Activated CD4-positive, alpha-beta T cell treated with anti-CD3 and anti-CD28 coated beads, Interleukin-2, amount 50 U/mL, for 1 hour (primary cell): ENCODE measurements at places on chromosomes 16 and 17.

DNA sequence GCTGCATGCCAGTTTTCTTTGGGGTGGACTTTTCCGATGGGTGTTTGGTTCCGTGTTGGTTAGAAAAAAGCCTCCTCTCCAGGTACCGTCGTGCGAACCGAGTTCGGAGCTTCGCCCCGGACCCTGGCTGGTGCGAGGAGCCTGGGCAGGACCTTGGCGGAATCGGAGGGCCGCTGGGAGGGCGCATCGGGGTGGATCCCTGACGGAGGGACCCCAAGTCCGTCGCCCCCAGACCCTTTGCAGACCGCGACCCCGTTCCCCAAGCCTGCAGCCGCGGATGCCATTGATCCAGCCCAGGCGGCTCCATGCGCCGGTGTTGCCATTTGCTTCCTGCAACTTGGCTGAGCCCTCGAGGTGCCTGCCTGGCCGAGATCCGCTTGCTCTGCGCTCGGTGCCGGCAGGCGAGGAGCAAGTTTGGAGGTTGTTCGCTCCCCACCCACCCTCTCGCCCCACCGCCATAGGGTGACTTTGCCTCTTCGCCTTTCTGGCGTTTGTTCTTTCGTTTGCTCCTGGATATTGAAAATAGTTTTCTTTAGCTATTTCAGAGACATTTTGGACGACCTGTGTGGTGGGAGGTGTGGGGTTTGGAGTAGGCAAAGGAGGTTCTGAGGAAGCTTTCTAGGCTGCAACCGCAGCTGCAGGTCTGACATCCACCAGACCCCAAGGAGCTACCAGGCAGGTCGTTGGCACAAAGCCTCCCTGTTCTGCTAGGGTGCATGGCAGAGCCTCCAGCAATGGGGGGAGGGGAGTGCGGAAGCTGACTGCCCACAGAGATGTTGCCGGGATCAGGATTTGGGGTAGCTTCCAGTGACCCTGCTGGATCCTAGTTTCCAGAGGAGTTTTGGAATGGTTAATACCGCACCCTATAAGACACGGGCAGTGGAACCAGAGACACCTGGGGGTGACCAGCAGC lies 58.2 kb downstream of the RAP1GAP2 start:
- no peak for DNase-seq

- DNase-seq, result no peak
Measured at GRCh38 chr17:77115510-77115909, 25.3 kb upstream of the SEC14L1 start.

DNA sequence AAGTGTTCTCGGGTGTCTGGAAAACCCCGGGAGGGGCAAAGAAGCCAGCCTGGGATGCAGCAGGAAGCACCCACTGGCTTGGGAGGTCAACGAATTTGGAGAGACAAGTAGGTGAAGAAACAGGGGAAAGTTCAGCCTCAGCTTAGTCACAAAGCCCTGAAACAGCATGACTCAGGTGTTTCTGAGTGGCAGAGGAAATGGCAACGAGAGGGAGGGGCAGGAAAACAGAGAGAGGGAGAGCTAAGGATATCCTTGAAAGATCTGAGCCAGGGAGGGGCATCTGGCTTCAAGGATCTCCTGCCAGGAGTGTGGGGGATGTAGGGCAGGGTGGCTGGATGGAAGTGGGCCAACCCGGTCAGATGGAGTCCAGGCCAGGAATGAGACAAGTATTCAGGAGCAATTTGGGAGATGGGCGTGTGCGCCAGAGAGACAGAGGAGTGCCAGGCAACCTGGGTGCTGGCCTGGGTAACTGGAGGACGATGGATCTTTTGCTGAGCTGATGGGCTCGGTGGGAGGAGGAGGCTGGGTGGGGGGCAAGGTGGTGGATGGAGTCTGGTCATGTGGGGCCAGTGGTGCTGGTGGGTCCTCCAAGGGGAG lies 27.2 kb downstream of the ABCC3 start:
- no peak for DNase-seq

- DNase-seq, result no peak
Measured at GRCh38 chr17:81125573-81126081, 39.7 kb upstream of the PVALEF start.

DNA sequence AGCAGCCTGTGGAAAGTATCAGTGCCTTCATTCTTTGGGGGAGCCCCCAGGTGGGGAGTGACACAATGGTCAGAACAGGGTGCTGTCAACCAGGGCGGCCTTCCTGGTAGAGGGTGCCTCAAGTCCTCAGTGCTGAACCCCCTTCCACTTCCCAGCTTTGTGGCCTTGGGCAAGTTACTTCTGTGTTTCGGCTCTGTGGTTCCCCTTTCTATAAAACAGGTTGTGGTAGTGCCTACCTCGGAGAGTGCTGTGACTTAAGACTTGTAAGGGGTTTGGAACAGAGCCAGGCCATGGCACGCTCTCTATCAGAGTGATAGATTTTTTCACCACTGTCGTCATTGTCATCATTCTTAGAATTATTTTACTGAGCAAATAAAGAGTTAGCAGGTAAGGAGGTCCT lies 141.1 kb downstream of the CCDC182 start:
- DNase-seq, result peak; percentile 67

DNA sequence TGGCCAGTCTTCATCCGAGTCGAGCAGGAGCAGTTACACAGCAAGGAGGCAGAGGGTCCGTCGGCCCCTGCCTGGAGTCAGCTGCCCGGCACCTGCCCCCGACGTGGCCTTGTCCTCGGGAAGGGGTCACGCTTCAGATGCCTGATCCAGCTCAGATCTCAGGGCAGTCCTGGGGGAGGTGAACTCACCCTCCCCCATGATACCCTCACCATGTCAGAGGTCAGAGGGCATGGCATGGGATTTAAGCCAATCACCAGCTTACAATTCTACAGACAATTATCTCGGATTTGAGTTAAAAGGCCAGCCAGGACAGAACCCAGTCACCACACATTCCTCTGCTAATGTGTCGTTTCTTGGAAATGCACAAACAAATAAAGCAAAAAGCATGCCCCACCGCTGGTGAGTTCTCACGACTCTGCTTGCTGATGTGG lies 211.3 kb downstream of the FOXL1 start:
- DNase-seq, result no peak

DNA sequence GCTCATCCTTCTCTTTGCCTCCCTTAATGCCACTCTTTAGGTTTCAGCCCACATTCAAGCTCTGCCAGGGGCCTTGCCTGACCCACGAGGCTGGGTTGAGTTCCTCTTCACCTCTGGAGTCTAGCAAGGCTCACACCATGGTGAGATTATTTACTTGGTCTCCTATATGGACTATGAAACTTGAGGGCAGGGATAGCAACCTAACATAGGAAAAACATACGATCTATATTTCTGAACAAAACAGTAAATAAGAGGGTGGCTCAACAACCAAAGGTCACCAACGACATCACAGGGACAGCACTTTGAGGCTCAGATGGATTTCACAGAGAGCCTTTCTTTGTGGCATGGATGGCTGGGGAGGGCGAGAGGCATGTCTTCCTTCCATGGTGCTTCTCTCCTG lies 197.0 kb downstream of the MAF start:
- no peak for DNase-seq

GRCh38 chr16:64132759-64133361 lies 989.0 kb downstream of the CDH11 start:
- no peak for DNase-seq

DNA sequence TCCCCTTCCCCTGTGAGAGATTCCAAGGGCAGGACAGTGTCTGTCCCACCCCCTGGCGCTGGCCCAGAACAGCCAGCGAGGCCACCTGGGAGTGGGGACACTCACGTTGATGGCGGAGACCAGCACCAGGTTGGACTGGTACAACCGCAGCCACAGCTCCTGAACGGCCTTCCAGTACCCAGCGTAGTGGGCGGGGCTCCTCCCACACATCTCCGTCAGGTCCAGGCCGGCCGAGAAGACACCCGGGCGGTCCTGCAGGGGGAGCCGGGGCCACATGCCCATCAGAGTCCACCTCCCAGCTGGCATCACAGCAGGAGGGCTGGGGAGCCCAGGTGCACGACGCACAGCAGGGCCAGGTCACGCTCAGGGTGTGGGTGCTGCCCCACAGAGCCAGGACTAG lies 7.1 kb downstream of the ECI1 start:
- no peak for DNase-seq

DNA sequence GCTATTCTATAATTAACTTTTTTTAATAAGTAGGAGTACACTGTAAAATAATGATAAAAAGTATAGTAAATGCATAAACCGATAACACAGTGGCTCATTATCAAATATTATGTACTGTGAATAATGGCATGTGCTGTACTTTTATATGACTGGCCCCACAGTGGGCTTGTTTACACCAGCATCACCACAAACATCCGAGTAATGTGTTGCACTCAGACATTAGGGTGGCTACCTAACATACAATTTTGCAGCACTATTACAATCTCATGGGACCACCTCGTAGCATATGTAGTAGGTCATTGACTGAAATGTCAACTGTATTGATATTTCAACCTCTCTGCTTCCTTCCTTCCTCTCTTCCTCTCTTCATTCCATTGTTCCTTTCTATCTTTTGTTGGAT lies 51.7 kb downstream of the TBX4 start:
- no peak for DNase-seq

DNA sequence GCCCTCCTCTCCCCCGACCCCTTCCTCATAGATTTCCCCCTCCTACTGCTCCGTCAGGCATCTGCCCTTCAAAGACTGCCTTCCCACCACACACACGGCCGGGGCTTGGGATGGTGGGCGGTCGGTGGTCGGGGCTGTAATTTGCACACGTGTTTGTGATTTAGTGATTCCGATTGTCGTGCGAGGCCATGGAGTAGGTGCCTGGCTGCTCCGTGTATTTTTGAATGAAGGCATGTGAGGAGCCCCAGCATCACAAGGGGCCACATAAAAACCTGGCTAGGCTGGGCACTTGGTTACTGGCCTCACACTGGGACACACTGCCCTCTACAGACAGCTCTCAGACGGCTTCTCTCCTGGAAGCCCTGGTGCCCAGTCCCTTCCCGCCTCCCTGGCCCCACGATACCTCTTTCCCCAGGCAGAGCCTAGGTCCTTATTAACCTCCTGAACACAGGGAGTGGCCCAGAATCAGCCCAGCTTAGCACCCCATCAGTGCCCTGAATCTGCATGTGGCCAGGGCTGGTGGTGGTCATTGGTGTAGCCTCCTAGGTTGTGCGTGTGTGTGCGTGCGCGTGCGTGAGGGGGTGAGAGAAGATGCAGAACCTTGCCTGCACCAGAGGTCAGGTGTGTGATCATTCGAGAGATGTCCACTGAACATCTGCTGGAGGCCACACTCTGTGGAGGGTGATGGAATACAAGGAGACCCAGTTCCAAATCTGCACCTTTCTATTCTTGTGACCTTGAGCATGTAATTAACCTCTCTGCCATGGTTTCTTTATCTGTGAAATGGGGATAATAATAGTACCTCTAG lies 1.3 kb upstream of the SOCS1 start:
- DNase-seq, result peak; percentile 51

DNA sequence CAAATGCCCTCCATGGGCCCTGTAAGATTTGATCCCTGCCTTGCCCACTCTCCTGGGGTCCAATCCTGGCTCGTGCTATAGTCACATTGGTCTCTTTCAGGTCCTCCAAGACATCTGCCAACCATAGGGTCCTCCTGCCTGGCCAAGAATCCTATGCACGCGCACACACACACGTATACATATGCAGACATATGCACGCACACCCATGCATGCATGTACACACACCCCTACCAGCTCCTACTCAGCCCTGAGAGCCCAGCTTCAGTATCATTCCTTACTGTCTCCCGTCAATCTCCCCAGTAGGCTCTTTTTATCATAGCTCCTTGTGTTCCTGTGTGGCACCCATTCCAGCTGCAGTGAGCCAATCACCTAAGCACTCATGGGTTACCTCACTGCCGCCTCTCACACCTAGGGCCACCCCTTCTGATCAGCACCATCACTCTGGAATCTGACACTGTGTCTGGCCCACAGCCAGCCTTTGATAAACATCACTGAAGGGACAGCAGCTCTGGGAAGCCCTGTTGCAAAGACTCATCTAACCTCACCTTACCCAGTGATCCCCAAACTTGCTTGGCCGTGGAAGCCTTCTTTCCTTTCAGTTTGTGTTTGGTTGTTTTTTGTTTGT lies 7.9 kb upstream of the DNAH17 start:
- DNase-seq, result no peak

DNA sequence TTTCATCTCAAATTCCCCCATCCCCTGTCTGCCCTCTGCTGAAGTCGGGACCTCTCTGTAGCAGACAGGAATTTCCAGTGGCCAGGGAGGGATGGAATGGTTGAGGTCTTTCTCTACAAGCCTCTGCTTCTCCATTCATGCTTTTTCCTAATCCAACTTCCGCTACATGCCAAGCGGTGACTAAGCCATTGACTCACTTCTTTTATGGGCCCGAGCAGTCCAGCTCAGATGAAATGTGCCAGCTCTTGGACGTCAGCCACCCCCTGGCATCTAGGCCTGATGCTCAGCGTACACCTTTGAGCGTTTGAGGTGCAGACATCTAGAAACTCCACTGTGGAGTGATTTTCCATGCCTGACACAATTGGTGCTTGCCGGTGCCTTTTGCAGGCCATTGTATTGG lies 40.7 kb upstream of the GPR139 start:
- DNase-seq, result no peak

DNA sequence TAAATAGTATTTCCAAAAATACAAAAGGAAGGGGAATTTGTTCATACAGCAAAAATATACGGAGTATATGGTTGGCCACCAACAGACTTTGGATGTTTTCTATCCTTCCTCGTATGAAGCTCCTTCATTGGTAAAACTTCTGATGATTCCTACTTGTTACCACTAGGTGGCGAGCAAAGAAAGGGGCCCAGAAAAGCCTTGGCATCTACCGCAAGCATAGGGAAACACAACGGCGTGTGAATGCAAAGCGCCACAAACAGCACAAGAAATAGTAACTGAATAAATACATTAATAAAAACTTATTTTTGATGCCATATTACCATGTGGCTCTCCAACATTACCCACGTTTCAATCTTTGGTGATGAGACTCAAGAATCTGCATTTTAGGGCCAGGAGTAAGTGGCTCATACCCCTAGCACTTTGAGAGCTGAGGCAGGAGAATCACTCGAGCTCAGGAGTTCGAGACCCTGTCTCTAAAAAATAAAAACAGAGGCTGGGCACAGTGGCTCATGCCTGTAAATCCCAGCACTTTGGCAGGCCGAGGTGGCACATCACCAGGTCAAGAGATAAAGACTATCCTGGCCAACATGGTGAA lies 34.5 kb downstream of the YWHAE start:
- peak; percentile 43 for DNase-seq

GRCh38 chr16:87860553-87861299 lies 8.6 kb downstream of the SLC7A5 start:
- no peak for DNase-seq

GRCh38 chr17:6596941-6597340 lies 40.6 kb upstream of the PITPNM3 start:
- DNase-seq, result no peak

- no peak for DNase-seq
Measured at GRCh38 chr16:4399001-4399730, 17.2 kb downstream of the CORO7 start.

DNA sequence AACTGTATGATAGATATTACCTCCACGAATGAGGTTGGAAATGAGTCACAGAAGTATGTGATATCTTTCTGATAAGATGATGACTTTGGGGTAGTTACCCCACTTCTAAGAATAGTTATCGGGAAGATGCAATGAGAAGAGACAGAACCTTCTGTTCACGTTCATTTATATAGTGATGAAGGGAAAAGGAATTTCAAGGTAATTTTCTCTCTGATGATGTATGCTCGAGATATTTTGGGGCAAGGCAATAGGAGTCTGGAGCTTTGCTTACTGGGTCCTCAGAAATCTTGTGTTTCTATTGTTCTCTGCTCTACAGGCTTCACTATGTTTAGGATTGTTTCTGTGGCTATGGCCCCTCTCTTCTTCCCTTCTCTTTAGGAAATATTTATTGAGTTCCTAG lies 1389.6 kb downstream of the CDH8 start:
- no peak for DNase-seq
